Right lobe of liver (tissue), 6 donors: ENCODE measurements at places on chromosomes 11 and 22.

GRCh38 chr11:134355136-134355535 is 23.3 kb downstream of the GLB1L2 start:
- H3K4me1 ChIP-seq: no peaks in the 10 kb centered on the region
- H3K27ac ChIP-seq: no peak overlapping the region
- H3K27me3 ChIP-seq: no peaks in the 10 kb centered on the region
- DNase-seq: no peak

DNA sequence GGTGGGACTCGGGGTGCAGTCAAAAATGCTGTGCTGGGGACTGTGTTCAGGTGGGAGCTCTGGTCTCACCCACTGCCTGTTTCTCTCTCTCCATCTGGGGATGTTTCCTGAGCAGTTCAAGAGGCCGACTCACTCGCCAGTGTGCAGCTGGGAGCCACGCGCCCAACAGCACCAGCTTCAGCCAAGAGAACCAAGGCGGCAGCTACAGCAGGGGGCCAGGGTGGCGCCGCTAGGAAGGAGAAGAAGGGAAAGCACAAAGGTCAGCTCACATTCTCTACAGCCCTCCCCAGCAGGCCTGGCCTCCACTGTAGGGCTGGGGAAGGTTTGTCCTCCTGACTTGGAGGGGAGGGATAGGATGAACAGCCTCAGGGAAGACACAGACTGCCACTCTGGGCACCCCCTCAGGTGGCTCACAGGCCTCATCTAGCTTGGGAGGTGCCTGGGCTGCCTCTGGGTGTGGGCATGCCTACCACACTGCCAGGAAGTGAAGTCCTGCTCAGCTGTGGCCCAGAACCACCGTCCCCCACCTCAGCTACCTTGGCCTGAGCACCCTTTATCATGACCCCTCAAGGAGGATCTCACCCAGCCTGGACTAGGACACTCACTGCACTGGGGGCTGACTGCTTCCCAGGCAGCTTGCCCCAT is 13.0 kb downstream of the TUB start:
- no peaks in the 10 kb centered on the region for H3K36me3 ChIP-seq
- no peak overlapping the region for H3K27ac ChIP-seq
- H3K27me3 ChIP-seq: no peaks in the 10 kb centered on the region
- H3K4me1 ChIP-seq: no peaks in the 10 kb centered on the region

DNA sequence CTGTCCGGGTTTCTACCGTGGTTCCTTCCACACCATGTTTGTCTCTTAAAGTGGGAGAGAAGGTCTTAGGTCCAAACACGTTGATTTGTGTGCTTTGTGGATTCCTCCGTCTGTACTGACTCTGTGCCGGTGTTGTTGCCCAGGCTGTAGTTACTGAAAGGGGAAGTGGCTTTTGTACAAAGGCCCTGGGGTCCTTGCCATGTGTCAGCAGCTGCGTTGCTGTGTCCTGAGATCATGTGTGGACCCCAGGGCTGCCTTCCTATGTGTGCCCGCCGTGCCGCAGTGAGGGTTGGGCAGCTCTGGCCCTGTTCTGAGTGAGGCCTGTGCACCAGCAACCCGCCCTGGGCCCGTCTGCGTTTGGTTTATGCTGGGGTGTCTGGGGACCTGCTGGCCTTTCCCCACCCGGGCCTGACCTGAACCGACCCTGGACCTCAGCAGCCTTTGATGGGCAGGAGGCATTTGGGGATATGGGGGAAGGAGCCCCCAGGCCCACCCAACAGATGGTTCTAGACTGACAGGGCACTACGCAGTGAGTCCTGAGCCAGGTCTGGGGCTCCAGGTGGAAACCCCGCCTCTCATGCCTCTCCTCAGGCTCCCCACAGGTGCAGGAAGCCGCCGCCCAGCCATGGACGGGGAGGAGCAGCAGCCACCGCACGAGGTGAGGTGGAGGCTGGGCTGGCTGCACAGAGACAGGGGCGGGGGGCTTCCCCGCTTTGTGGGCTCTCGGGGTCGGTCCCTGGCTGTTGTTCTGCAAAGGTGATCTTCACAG is 6.9 kb downstream of the TRABD start:
- no peak overlapping the region for H3K27ac ChIP-seq
- DNase-seq: no peak
- H3K36me3 ChIP-seq: peaks cover 4% of the 10 kb centered on the region
- no peaks in the 10 kb centered on the region for H3K27me3 ChIP-seq

DNA sequence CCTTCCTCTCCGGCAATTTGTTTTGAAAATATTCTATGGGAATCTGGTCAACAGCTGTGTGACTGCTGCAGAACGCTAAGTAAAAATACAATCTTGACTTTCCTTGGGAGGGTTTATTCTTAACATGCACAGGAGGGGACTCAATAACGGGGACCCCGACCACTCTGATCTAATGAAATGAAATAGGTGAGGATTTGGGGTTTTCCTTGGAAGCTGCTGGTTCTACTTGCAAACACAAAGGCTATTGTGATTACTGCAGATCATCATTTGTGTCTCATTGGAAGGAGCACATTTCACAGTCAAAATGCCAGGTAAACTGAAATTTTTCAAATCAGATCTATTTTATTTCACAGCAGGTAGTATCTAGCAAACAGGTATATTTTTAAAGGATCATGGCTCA is 366.1 kb downstream of the SHANK2 start:
- no peak overlapping the region for H3K4me3 ChIP-seq
- no peaks in the 10 kb centered on the region for H3K27me3 ChIP-seq
- H3K27ac ChIP-seq: no peak overlapping the region
- no peaks in the 10 kb centered on the region for H3K36me3 ChIP-seq
- no peaks in the 10 kb centered on the region for H3K4me1 ChIP-seq
- no peak for DNase-seq

DNA sequence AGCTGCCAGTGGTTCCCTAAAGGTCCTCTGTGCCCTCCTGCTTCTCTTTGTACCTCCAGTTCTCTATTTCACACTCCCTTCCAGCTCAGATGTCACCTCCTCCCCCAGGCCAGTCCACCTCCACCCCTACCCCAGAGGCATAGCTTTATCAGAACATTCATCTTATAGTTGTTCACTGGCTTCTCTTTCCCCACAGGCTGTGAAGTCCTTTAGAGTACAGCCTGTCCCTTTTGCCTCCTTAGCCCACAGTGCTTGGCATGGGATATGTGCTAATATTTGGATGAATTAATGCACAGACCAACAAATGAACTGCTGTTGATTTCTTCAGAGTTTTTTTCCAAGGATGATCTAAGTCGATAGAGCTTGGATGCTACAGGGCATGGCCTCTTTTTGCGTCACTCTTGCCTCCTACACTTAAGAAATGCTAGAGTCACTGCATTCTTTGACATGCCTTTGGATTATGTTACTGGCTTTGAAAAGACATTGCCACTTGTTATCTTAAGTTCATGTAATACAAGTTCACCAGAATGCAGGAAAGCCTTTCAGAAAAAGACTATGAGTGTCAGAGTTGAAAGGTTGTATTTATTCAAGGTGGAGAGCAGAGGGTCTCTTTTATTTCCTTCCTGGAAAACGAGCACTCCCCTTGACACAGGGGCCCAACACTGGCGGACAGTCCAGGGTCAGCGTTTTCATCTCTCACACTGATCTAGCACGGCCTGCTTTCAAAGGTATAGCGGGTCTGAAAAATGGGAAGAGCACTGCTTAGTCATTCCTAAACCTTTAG is 75.7 kb downstream of the PISD start:
- DNase-seq: no peak
- no peaks in the 10 kb centered on the region for H3K4me1 ChIP-seq
- no peak overlapping the region for H3K27ac ChIP-seq

DNA sequence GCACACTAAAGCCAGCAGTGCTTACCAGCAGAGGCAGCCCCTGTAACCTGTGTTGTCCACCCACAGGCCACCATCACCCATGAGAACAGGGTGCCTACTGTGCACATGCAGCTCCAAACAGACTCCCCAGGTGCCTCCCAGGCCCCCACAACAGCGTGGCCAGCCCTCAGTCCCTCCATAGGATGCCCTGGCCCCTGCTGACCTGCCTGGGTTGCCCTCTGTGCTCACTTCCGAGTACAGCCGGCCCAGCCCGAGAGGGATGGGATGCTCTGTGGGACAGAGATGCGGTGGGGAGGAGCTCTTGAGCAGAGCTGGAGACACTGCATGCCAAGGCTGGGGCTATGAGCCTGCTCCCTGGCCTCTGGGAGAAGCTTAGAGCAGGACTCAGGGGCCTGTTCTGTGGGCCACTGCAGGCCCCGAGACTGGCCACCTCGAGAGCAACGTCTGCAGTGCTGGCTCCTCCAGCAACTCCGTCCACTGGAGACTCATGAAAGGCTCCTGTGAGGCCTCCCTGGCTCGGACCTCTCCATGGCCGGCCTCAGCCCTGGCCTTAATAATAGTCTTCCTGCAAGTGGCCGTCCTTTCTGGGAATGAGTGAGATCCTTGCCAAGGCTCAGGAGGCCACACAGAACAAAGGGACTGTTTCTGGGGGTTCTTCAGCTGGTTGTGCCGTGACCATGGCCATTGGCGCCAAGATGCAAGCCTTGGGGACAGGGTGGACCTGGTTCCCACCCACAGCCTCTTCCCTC is 27.0 kb downstream of the FADS2 start:
- no peak overlapping the region for H3K27ac ChIP-seq
- H3K4me3 ChIP-seq: no peak overlapping the region
- no peaks in the 10 kb centered on the region for H3K27me3 ChIP-seq
- no peaks in the 10 kb centered on the region for H3K36me3 ChIP-seq
